T47D (cell line): ENCODE measurements at places on chromosomes 2 and 18.
A peak's percentile ranks its signal among the peaks of the same experiment; 100 is the strongest.

GRCh38 chr2:182372661-182373060, 54.2 kb downstream of the PDE1A start:
- no peak for DNase-seq

DNA sequence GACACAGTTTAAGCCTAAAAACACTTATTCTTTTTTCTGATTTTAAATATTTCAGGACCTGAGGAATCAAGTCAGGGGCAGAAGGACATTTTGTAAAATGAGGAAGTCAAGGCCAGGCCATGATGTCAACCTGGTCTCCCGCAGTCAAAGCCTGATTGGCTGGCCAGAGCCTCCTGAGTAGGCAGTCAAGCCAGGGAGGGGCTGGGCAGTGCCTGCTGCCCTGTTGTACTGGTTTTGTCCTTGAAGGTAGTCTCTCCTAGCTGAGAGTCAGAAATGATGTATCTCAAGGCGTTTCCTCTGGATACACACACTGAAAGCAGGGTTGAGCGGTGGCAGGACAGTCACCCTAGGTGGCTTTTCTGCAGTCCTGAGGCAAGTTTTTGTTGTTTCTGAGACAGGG, 19.8 kb downstream of the CCT7 start:
- DNase-seq = peak; percentile 50

DNA sequence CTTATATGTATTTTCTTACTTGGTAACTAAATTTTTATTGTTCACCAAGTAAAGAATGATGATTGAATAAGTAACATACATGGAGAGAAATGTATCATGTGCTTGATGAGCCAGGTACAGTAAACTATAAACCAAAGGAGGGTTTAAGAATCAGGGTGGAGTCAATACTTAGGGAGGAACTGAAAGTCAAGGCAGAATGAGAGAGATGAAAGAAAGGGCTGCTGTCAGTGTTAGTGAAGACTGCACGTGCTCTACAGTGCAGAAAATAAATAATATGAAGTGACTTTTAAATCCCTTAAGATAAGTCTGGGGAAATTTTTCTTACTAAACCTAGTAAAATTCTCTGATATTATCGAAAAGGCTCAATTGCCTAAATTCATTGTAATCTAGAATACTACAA, 986.0 kb downstream of the DSC3 start:
- no peak for DNase-seq

DNA sequence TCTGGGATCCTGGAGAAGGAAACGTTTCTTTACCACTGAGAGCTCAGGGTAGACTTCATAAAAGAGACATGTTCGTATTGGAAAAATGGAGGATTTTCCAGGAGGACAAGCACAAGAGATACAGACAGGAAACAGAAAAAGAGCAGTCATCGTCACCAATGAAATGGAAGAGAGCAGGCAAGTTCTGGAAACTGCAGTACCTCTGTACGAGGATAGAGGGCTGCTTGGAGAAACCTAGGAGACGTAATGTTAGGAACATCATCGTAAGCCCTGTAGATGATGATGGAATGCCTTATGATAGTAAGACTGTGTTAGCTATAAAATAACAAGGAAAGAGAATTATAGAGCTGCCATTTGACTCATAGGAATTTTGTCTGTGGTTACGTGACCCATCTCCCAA, 121.1 kb upstream of the KLHL14 start:
- DNase-seq = peak; percentile 36

- DNase-seq = no peak
These were observed 107.4 kb downstream of the FTCDNL1 start for GRCh38 chr2:199743415-199744120.

- DNase-seq = no peak
These were observed 193.4 kb downstream of the SOX11 start for GRCh38 chr2:5885451-5886173.

GRCh38 chr2:66536997-66537396, 102.1 kb downstream of the MEIS1 start:
- no peak for DNase-seq

- no peak for DNase-seq
These were observed 31.8 kb downstream of the ARHGAP25 start for GRCh38 chr2:68766376-68766845.

DNA sequence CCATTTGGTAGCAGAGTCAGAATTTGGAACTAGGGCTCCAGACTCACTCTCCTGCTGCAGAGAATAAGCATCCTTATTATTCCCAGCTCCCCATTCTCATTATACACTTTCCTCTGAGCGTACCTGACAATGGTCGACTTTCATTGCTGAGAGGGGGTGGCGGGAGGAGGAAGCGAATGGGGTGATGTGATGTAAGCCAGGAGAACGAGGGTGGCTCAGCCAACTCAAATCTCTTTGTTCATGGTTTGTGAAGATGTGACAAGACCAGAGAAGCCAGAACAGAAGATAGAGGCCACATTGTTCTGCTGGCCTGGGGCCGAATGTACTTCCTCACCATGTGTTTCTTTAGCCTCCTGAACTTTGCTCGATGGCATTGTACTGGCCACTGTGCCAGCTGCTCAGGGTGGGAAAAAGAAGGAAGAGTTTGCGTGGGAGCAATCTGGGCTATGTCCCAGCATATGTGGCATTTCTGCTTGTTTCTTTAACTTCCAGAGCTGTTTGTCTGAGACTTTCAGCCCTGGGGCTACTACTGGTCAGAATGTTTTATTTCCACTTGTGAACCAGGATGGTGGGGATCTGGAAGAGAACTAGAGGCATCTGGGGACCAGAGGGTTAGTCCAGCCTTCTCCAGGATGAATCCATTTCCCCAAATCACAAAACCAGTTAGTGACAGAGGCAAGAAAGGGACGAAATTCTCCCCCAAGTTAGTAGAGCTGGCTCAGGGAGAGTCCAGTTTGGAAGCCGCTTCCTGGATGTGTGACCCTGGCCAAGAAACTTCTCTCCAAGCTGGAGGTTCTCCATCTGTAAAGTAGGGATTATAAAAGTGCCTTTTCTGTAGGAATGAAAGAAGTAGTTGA, 62.6 kb downstream of the MOGAT1 start:
- peak; percentile 42 for DNase-seq

- peak; percentile 100 for DNase-seq
These were observed 552 bp upstream of the MXD1 start for GRCh38 chr2:69914164-69914949.

- DNase-seq = no peak
These were observed 1599.2 kb upstream of the TMEFF2 start for GRCh38 chr2:193793914-193794313.

GRCh38 chr2:15939556-15939853, 845 bp upstream of the MYCN start:
- no peak for DNase-seq
